ENCODE measurements at places on chromosomes 7 and 10.
A peak's percentile ranks its signal among the peaks of the same experiment; 100 is the strongest.

GRCh38 chr10:30002426-30003266 lies 56.7 kb downstream of the JCAD start:
- H3K4me1 ChIP-seq: peaks cover 11% of the 10 kb centered on the region
- peak; percentile 72 for DNase-seq
- H3K36me3 ChIP-seq: no peaks in the 10 kb centered on the region

GRCh38 chr10:93152136-93152535 lies 78.4 kb downstream of the CYP26A1 start:
- H3K4me1 ChIP-seq: no peaks in the 10 kb centered on the region
- H3K27me3 ChIP-seq: no peaks in the 10 kb centered on the region
- H3K27ac ChIP-seq: no peak overlapping the region

GRCh38 chr7:42452356-42452755 lies 215.3 kb upstream of the GLI3 start:
- H3K36me3 ChIP-seq: no peaks in the 10 kb centered on the region
- no peak for DNase-seq
- no peak overlapping the region for H3K27ac ChIP-seq
- H3K27me3 ChIP-seq: no peaks in the 10 kb centered on the region
- H3K4me1 ChIP-seq: peaks cover 7% of the 10 kb centered on the region

DNA sequence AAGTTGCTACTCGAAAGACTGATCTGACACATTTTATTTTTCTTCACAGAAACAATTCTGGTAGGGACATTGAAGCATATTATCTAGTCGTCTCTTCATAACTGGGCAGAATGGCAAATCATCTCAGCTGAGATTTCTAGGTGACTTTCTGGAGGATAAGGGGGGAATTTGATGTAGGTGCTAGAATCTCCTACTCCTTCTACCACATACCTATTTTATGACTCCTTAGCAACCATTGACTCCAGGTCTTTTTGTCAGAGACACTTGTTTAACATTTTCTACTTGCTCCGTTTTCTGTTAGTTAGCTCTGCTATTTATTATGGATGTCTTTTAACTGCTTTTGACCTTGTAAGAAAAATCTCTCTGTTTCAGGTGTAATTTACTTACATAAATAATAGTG lies 380.9 kb upstream of the SEMA3C start:
- H3K36me3 ChIP-seq: no peaks in the 10 kb centered on the region
- peaks cover 48% of the 10 kb centered on the region for H3K4me1 ChIP-seq
- H3K4me3 ChIP-seq: no peak overlapping the region
- H3K27me3 ChIP-seq: no peaks in the 10 kb centered on the region

DNA sequence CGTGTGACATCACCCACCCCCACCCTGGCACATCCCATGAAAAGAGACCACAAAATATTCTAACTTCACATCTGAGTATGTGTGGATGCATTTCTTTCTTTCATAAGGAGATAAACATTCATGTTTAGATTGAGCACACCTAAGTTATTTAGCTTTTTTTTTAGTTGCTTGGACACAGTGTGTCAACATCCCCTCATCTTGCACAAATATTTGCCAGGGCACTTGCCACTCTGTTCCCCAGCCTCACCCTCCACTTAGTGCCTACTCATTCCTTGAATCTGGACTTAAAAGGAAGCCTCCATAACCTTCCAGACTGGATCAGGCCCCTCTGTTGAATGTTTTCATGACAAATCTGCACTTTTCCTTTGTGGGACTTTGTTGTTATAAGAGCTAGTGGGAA lies 338.9 kb upstream of the IGFBP3 start:
- H3K4me1 ChIP-seq: no peaks in the 10 kb centered on the region
- H3K27me3 ChIP-seq: no peaks in the 10 kb centered on the region
- H3K4me3 ChIP-seq: no peak overlapping the region
- H3K27ac ChIP-seq: no peak overlapping the region

DNA sequence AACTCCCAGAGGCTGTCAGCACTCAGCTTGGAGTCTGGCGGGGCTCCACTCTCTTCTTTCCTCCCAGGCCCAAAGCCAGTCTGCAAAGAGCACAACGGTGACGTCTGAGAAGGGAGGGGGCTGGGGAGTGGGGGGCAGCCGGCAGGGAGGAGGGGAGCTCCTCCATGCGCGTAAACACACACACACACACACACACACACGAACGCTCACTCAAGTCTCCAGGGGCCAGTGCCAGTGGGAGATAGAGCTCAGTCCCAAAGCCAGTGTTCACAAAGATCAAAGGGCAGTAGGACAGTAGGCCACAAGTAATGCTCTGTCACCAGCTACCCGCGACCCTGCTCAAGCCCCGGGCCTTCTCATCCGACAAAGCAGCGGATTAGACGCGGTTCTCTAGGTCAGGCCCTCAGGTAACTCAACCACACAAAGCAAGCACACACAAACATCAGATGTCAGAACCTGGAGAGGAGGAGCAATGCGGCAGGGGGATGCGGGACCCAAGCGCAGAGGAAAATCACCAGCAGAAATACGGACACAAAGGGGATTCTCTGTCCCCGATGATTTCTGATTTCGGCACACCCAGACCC lies 19.9 kb downstream of the TCAF1 start:
- H3K27me3 ChIP-seq: no peaks in the 10 kb centered on the region
- peak overlapping the region; percentile 42 for H3K4me3 ChIP-seq

DNA sequence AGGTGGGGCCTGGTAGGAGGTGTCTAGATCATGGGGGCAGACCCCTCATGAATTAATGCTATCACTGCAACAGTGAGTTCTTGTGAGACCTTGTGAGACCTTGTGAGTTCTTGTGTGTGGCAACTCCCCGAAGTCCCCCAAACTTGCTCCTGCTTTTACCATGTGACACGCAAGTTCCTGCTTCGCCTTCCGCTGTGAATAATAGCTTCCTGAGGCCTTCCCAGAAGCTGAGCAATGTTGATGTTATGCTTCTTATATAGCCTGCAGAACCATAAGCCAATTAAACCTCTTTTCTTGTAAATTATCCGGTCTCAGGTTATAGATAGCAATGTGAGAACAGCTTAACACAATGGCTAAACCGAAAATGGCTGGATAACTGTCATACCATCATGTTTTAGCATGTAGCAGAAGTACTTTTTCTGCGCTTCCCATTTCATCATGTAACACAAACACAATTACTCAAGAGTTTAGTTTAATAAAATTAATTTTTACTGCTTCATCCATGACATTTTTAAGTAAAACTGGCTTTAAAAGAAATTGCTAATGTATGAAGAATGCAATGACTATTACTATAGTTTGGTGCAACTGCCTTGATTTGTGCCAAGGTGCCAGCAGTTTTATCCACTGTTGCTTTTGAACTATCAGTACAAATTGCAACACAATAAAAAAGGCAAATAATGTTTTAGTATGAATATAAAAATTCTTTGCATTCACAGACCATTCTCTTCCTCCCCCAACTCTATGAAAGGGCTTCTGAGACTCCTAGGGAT lies 87.7 kb upstream of the TMEM168 start:
- H3K4me1 ChIP-seq: no peaks in the 10 kb centered on the region
- no peaks in the 10 kb centered on the region for H3K27me3 ChIP-seq
- no peak overlapping the region for H3K27ac ChIP-seq

DNA sequence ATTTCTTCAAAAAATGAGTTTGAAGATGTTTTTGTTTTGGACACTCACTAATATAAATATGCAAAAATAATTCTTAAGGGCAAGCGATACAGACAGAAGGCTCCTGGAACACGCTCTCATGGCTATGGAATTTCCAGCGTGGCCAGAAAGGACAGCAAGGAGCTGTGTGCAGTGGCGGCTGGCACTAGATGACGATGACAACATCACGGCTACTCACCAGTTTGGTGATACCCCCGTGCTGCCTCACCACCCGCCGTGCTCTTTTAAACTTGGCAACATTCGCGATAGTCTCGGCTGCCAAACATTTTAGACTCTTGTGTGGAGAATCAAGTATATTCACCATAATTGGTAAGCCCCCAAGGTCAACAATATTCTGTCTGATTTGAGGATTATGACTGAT lies 54.9 kb downstream of the ODAD2 start:
- no peaks in the 10 kb centered on the region for H3K36me3 ChIP-seq
- H3K27me3 ChIP-seq: no peaks in the 10 kb centered on the region
- H3K27ac ChIP-seq: no peak overlapping the region
- no peak overlapping the region for H3K4me3 ChIP-seq
- no peaks in the 10 kb centered on the region for H3K4me1 ChIP-seq

DNA sequence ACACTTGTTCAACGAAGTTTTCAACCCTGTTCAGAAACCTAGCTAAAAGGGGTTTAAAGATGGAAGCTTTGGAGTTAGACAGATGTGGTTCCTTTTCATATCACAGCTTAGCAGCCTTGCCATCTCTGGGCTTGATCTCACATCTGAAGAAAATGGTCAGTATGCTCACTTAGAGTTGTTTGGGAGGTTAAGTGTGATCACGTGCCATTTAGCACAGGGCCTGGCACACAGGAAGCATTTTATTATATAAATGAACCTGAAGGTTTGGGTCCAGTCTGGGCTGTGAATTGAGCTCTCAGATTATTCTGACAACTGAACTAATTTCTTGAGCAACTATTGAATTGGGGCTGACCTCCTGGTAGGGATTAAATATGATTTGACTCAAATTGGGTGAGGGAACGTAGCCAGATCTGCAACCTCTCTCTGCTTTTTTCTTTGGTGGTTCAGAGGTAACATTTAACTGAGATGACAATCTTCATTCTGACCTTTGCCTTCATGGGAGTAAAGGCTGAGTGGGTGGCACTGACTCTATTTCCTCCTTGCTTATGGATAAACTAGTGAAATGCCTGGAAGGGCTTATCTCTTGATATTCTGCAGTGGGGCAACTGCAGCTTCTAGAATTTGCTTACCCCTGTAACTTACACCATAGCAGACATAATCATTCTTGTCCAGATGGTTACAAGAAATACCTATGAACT lies 10.2 kb upstream of the HKDC1 start:
- peaks cover 4% of the 10 kb centered on the region for H3K4me1 ChIP-seq
- H3K27me3 ChIP-seq: no peaks in the 10 kb centered on the region
- DNase-seq: no peak
- no peak overlapping the region for H3K4me3 ChIP-seq
- H3K36me3 ChIP-seq: peaks cover 26% of the 10 kb centered on the region

DNA sequence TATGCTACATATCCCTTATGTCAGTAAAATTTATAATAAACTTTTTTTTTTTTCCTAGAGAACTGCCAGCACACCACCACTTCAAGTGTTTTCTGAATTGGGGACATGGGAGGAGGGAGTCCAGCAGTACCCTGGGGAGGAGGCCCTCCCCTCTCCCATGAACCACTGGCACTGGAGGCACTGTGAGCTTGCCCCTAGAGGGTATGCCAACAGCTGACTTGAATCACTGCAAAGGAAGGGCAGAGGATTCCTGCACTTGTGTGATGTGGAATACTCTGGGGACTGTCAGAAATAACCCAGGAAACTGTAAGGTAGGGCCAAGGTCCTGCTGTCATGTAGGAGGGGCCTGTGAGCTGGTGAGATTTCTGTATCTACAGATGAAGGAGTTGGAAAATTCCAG lies 8.5 kb upstream of the ARMS2 start:
- no peaks in the 10 kb centered on the region for H3K27me3 ChIP-seq
- no peaks in the 10 kb centered on the region for H3K36me3 ChIP-seq
- DNase-seq: no peak
- H3K4me1 ChIP-seq: no peaks in the 10 kb centered on the region

DNA sequence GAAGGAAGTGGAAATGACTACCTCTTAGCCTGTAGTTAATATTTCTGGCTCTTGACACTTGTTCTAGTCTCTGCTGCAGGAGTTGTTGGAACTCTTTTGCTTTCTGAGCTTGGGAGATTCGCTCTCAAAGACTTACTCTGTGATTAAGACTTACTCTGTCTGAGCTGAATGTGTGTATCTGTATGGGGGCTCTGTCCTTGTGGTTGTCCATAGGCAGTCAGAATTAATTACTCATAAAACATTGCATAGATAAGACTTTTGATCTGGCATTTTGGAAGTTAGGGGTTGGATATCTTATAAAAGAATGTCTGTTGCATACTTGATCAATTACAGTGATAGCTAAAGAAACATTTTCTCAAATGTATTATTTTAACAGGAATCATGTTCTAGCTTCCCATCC lies 199.2 kb upstream of the KIAA1217 start:
- no peaks in the 10 kb centered on the region for H3K27me3 ChIP-seq
- no peaks in the 10 kb centered on the region for H3K36me3 ChIP-seq
- H3K27ac ChIP-seq: no peak overlapping the region
- H3K4me1 ChIP-seq: no peaks in the 10 kb centered on the region

- DNase-seq: no peak
These were observed 101.3 kb downstream of the STRA8 start for GRCh38 chr7:135334830-135335543.

- DNase-seq: no peak
- no peaks in the 10 kb centered on the region for H3K36me3 ChIP-seq
- no peaks in the 10 kb centered on the region for H3K4me1 ChIP-seq
- no peak overlapping the region for H3K27ac ChIP-seq
- H3K4me3 ChIP-seq: no peak overlapping the region
- H3K27me3 ChIP-seq: no peaks in the 10 kb centered on the region
These were observed 23.4 kb downstream of the PYROXD2 start for GRCh38 chr10:98391578-98391991.

GRCh38 chr7:149060156-149060555 lies 30.4 kb downstream of the ZNF786 start:
- no peak for DNase-seq
- no peak overlapping the region for H3K27ac ChIP-seq
